ENCODE measurements at places on chromosomes 7 and 10.

- peak; percentile 43 for DNase-seq
These were observed 520 bp downstream of the MOSPD3 start for GRCh38 chr7:100612730-100613390.

- DNase-seq = no peak
These were observed 226.9 kb downstream of the ABCA13 start for GRCh38 chr7:48398191-48398590.

DNA sequence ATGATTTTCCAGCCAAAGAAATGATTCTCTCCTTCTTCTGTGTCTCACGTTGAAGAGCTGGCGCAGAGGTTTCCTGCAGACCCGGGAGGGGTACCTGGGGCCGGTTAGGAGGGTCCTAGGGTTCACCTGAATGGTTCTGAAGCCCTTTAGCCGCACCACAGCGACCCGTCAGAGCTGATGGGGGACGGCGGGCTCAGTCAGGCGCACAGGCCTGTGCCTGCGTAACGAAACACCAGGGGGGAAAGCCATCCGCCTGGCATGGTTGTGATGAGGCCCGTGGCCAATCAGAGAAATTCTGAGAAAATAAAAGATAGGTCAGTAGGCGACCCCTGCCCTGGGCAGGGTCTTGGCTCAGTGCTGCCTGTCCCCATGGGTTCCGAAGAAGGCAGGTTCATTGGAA, 35.6 kb downstream of the FAM20C start:
- DNase-seq = no peak

DNA sequence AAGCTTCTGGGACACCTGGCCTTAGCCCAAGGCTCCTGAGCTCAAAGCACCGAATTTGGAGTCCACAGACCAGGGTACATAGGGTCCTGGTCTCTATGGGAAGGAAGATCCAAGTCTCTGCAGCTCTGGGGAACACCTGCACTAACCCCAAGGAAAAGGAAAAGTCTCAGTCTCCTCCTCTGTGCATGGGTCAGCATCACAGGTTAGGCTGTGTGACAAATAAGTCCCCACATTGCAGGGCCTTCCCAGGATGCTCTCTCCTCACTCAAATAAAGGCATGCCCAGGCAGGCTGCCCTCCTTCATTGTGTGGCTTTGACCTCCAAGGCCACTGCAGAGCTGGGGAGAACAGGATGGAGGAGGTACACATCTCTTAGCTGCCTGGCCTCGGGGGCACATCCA, 121.0 kb upstream of the ZMIZ1 start:
- DNase-seq = no peak

DNA sequence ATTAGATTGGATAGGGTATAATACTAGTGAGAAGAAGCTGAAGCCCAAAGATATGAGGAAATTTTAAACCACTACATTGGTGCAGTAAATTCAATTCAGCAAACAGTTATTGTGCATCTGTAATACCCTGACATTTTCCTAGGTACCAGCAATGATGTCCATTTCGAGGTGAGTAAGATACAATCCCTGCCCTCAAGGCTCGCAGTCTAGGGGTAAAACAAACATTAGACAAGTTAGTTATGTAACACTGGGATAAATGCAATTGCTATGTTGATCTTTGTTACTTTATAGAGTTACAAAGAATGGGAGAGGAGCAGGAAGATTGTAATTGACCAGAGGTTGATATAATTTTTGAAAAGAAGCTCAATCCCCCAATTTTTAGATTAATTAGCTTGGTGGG, 168.1 kb downstream of the PRKG1 start:
- no peak for DNase-seq

- DNase-seq = no peak
These were observed 196.3 kb upstream of the FOXP2 start for GRCh38 chr7:114218283-114218682.

GRCh38 chr7:139808427-139808826, 20.6 kb upstream of the TBXAS1 start:
- no peak for DNase-seq

GRCh38 chr7:97020601-97020995, 4.0 kb downstream of the DLX5 start:
- no peak for DNase-seq

- no peak for DNase-seq
These were observed 322.3 kb upstream of the PODXL start for GRCh38 chr7:131878777-131879176.

GRCh38 chr7:48116043-48116442, 27.0 kb downstream of the UPP1 start:
- no peak for DNase-seq

GRCh38 chr10:131655101-131655849, 245.5 kb upstream of the PPP2R2D start:
- DNase-seq = no peak

- DNase-seq = no peak
These were observed 27.9 kb downstream of the MTURN start for GRCh38 chr7:30162622-30163124.

- no peak for DNase-seq
These were observed 1.3 kb downstream of the TBC1D12 start for GRCh38 chr10:94403380-94404213.

- DNase-seq = no peak
These were observed 8.4 kb downstream of the DBNL start for GRCh38 chr7:44052771-44053365.

- DNase-seq = no peak
These were observed 99.8 kb downstream of the NKX6-2 start for GRCh38 chr10:132685921-132686680.

GRCh38 chr7:37149051-37149772, 299.5 kb downstream of the ELMO1 start:
- DNase-seq = no peak

GRCh38 chr7:143299840-143300239, 11.7 kb downstream of the CASP2 start:
- DNase-seq = peak; percentile 71

DNA sequence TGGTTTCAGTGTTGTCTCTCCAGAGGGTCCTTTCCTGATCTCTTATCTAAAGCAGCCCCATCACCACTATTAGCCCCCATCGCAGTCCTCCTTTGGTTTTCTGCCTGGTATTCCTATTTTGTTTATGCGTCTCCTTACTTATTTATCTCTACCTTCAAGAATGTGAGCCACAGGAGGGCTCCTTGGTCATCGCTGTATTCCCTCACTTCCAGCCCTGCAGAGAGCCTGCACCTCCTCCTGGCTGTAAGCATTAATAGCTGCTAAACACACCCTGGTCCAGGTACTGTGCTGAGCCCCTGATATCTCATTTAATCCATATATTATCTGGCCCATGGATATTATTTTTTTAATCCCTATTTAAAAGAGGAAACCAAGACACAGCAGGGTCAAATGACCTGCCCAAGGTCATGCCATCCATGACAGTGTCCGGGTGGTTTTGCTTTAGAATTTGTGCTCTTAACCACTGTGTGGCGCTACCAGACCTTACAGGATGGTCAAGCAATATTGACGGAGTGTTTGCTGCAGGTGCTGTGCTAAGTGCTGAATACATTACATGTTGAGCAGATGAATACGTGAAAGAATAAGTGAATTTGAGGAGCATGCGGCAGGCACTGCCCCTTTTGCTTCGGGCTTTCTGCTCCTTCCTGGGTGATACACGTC, 227.2 kb downstream of the ADAM12 start:
- no peak for DNase-seq

- no peak for DNase-seq
These were observed 3.7 kb downstream of the GPR26 start for GRCh38 chr10:123669886-123670285.

- no peak for DNase-seq
These were observed 1655.8 kb downstream of the REEP3 start for GRCh38 chr10:65176994-65177393.

- no peak for DNase-seq
These were observed 126.4 kb upstream of the MDFIC start for GRCh38 chr7:114795475-114795874.

DNA sequence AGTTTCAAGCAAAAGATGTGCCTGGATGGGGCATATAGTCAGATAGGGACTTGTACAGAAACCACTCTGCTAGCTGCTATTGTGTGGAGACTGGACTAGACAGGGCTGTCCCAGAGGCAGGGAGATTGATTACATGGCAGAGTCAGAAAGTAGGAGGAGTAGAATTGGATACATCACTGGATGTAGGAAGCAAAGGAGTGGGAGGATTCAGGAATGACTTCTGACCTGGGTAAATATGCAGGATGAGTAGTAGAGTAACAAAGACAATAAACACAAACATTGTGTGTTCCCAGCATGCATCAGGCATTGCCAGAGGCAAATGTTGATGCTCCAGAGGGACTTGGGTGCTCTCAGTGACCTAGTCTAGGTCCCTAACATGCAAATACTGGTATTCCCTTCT, 30.9 kb upstream of the MAT1A start:
- DNase-seq = no peak

DNA sequence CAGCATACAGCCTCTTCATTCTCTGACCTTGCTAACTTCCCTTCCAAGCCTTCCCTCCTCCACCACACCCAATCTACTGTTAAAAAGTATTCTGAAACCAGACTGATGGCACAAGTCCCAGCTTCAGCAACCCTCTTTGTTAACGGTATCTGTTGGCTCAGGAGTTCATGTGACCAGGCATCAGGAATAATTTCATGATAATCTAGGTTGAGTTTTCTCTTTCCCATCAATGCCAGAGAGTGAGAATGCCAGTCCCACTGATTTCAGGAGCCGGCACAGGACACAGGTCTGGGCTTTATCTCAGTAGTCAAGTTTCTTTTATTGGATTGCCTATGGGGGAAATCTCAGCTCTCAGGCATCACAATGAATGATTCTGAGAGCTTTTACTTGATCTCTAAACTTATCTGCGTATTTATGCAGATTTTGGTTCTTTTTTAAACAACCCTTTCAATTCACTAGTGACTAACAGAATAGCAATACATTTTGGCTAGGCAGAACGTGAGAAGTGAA, 231.0 kb upstream of the LYZL1 start:
- no peak for DNase-seq

DNA sequence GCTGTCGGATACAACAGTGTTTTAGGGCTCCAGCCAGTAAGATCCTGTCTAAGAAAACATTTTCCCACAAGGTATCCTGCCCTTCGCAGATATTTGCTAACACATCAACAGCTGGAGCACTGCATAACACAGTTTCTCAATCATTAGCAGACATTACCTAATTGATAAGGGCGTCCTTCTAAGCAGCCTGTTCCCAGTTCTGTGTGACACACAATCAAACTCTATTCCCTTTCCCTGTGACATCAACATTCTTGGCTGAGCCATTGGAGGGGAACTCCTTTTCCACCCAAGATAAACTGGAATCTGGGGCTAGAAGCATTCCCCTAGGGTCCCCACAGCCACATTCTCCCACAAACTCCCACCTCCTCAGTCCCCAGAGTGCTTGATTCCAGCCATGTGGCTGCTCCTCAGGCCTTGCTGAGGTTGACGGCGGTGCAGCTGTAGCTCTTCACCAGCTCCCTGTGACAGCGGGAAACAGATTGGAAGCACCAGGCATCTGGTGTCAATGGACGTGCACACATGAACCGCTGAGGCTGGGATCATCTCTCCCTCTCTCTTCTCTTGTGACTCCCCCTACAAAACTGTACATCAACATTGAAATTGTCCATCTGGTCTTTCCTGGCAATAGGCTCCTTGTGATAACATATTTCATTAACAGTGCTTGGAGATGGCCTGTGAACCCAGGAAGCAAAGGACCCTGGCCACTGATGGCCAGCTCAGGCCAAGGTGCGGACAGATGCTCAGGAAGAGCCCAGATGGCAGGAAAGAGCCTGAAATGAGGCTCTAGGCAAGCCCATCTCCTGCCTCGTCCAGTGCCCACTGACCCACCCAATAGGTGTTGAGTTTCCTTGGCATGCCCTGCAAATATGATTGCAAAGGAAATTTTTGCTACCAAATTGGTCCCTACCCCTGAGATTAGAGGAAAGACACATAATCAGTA, 131.1 kb upstream of the TBX20 start:
- no peak for DNase-seq

GRCh38 chr10:13180788-13181187, 19.4 kb downstream of the MCM10 start:
- DNase-seq = no peak

- no peak for DNase-seq
These were observed 107.4 kb downstream of the SNX13 start for GRCh38 chr7:17832820-17833355.

GRCh38 chr7:4479367-4480039, 202.6 kb upstream of the FOXK1 start:
- DNase-seq = no peak

GRCh38 chr7:116592445-116592844, 67.6 kb downstream of the CAV1 start:
- no peak for DNase-seq

GRCh38 chr10:6667679-6668270, 87.7 kb upstream of the PRKCQ start:
- peak; percentile 8 for DNase-seq

- DNase-seq = no peak
These were observed 88.9 kb downstream of the C1GALT1 start for GRCh38 chr7:7271094-7271874.

GRCh38 chr7:27197137-27198042, 2.5 kb downstream of the HOXA13 start:
- no peak for DNase-seq

DNA sequence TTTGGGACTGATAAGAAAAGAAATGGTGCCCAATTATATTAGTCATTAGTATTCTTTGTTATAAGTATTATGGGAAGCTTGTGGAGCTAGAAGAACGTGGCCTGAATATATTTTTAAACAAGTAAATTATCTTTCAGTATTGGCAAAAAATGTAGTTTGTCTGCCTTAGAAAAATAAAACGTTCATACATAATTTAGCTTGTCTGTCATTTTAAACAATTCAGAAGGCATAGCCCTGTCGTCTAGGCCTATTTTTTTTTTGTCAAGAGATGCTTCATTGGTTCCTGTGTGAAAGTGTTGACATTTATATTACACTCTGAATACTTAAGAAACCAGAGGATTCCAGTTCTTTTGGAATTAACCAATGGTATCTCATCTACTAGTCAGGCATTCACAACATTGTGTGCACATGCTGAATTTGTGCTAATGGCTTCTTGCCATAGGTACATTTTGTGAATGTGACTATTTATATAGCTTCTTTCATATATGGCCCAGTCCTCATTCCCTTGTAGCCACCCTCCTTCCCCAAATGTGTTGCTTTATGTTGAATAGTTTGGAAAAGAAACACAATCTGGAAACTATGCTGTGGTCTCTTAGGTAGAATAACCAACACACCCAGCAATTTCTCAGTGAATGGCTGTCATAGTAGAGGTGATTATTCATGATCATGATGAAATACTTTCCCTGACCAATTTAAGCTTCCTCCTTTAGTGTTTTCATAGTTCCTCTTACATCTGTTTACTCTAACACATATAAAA, 435.8 kb downstream of the EXOC4 start:
- DNase-seq = no peak

GRCh38 chr10:11180228-11180627, 162.6 kb downstream of the CELF2 start:
- peak; percentile 57 for DNase-seq

- no peak for DNase-seq
These were observed 1.1 kb upstream of the NDUFB2 start for GRCh38 chr7:140695381-140695780.

- no peak for DNase-seq
These were observed 156.2 kb upstream of the LYZL1 start for GRCh38 chr10:29132551-29133111.

- no peak for DNase-seq
These were observed 179.9 kb downstream of the PTPRN2 start for GRCh38 chr7:158407581-158408317.

GRCh38 chr10:11684717-11685645, 57.2 kb upstream of the ECHDC3 start:
- DNase-seq = peak; percentile 49
